Activated T-helper 1 cell treated with anti-CD3 and anti-CD28 coated beads, Interleukin-2, amount 50 U/mL, for 16 hours (primary cell): ENCODE measurements at places on chromosomes 2 and 18.

GRCh38 chr2:152861349-152861942 is 143.0 kb downstream of the ARL6IP6 start:
- no peak for DNase-seq

DNA sequence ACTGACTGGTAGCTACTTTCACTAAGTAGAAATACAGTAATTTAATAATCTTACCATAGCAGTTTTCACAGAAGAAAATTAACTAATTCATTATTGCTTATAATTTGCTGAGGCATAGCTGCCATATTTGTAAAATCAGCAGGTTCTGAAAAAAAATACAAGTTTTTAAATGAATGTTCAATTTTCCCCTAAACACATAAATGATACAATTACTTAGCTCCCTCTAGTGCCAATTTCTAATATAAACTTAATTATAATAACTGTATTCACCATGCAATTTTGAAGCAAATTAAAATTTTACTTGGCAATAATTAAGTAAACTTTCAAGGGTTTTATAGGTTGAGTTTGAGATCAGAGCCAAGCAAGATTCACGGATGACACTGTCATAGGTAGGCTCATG is 1321.6 kb upstream of the ACVR2A start:
- no peak for DNase-seq

DNA sequence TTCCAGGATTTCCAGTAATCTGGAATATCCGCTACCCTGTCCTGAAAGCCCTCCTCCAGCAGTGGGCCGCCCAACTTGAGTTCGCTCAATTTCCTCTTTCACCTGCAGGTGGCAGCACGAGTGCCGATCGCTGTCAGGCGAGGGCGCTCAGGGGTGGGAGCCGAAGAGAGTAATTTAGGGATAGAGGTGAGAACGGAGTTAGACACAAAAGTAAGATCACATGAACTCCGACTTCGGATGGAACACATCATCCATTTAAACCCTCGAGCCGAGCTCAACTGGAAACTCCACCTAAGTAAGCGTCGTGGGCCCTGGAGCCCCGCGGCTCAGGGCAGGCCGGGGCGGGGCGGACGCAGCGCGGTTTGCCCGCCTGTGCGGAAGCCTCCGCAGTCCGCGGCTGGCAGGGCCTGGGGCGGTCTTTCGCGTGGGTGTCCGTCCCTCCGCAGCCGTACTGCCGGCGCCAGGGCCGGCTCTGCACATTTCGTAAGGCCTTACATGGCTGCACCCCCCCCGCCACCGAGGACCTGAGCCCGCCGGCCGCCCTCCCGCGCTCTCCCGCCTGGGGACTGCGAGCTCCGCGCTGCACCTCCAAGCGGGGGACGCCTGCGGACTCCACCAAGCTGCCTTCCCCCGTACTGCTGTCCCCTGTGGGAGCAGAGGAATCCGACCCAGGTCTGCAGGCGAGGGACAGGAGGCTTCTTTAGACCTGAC is 61.2 kb downstream of the SEMA4F start:
- DNase-seq: peak; percentile 67

DNA sequence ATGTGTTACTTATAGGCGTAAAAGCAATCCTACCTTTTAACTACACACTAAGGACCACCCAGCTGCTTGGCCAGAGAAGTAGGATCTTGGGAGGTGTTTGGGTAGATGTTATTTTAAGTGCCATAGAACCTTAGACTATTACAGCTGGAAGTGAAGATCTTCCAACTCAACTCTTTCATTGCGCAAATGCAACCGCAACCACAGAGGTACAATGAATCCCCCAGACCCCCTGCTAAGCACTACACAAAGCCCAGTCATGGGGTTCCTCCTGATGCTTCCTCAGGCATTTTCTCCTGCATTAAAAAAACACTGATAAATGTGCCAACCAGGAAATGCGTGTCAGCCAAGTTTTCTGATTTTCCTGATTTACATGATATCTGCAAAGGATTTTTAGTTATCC is 246.0 kb downstream of the LRRTM1 start:
- no peak for DNase-seq
